Cortex of kidney (tissue), 1 donor: ENCODE measurements at places on chromosomes 1 and 21.

- no peak for DNase-seq
Measured at GRCh38 chr1:74463333-74463988, 49.0 kb downstream of the LRRC53 start.

- DNase-seq = no peak
Measured at GRCh38 chr1:230828421-230828820, 39.9 kb downstream of the C1orf198 start.

DNA sequence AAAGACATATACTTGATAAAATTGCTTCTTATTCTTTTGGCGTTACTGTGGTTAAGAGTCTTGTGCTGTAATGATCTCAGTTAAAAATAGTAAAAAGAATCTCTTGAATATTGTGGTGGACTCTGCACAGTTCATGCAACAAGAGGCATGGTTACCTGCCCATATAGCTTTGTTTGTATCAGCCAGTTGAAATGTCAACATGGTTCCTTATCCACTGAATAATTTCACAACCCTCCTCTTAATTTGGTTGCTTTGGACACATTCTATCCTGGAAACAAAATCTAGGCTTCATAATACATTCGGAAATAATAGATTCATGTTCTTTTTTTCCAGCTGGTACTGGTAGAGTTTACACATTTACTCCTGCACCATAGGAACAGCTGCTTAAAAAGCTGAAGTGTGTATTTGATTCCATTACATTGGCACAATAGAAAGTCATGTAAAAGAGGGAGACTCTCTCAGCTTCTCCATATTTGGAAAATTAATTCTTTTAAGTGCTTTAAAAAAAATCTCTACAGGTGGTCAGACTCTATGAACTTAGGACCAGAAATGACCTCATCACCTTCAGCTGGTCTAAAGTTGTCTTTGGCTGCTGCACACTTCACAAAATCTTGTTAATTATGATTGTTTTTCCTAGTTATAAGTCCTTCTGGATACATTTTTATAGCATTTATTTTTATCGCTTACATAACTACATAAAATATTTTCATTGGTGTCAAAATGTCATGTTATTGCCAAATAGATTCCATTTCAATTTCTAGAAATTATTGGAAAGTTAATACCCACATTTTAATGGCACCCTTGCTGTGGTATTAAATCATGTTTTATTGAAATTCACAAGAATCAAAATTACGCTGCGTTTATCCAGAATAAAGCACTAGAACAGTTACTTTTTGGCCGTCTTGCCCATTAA, 100.2 kb downstream of the LTN1 start:
- no peak for DNase-seq

DNA sequence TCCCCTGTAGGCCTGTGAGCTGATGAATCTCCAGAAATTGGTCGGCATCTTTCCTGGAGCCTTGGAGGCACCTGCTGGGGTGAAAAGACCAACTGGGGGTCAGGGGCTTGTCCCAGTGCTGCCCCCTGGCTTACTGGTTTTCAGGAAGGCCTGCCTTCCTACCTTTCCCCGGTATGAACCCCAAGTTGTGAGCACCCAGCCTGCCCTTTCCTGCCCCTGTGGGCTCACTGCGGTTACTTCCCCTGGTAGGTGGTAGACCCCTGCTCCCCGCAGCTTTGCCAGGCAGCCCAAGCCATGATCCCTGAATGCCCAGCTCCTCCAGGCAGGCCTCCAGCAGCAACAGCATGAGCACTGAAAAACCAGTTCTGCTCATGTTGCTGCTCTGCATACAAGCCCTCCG, 10.2 kb downstream of the DMRTB1 start:
- DNase-seq = no peak

DNA sequence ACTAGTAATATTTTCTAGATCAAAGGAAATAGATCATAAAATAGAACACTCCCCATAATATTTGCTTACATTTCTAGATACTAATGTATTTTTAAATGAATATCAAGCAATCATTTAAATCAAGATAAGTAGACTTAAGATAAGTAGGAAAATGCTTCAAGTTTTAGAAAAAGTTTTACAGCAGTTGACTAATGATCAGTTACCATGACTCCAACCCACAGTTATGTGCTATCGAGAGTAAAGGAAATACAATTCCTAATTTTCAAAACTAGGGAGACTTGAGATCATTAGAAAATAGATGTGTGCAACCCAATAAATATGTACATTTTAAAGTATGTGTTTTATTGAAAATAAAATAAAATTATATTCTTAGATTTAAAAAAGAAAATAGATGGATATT, 95.0 kb downstream of the DENND1B start:
- DNase-seq = no peak

GRCh38 chr1:43639976-43640794, 9.8 kb upstream of the KDM4A start:
- DNase-seq = no peak

GRCh38 chr21:39386194-39386593, 37.3 kb upstream of the HMGN1 start:
- DNase-seq = no peak

GRCh38 chr1:201827321-201828216, 1.4 kb upstream of the IPO9 start:
- no peak for DNase-seq

DNA sequence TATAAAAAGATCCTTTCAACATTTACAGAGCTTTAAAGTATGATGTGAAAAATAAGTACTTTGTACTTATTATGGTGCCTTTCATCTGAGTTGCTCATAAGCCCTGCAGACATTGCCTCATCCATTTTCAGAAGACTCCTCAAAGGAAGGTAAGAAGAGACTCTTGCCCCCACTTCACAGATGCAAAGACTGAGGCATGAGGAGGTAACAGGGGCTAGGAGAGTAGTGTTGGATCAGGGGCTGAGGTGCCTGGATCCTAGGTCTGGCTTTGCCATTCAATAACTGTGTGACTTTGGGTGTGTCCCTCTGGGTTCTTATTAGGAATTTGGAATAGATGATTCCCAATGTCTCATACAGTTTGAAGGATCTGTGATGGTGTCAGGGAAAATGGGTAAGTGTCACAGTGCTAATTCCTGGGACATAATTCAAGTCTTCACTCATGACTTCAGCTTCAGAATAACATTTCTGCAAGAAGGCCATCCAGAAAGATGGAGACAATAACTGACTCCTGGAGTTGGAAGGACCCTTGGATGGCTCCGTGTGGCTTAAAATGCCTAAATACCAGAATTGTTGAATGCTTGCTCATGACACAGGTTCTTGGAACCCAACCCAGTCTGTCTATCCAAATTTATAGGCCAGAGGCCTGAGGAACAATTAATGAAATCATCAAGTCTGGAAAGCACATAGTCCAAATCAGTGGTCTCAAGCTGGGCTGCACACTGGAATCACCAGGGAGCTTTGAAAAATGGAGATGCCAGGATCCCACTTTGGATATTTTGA, 93.1 kb upstream of the RUNX1 start:
- no peak for DNase-seq

- DNase-seq = no peak
Measured at GRCh38 chr1:105684714-105685113, 1371.8 kb upstream of the PRMT6 start.

GRCh38 chr1:119554183-119554582, 47.2 kb downstream of the HSD3B1 start:
- no peak for DNase-seq

DNA sequence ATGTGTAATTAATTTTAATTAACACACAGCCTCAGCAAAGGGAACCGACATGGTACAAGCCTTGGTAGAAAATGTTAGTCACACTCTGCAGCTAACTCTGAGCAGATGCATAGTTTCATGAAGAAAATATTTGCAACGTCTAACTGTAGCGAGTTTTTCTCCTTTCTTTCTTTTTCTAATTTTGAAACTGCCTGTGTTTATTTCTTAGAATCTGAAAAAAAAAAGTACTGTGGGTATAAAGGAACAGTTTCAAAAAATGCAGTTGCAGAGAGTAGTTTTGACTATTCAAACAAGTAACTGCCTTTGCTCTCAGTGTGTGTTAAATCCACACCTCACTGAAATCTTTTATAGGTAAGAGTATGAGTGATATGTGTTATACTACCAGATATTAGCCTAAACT, 149.9 kb upstream of the C1orf105 start:
- DNase-seq = no peak
